ENCODE measurements at places on chromosomes 1 and 21. TPM values are rescaled to one million over a fixed set of nuclear protein-coding genes. Genes with fewer than 3 reads are reported as not detected.

DNA sequence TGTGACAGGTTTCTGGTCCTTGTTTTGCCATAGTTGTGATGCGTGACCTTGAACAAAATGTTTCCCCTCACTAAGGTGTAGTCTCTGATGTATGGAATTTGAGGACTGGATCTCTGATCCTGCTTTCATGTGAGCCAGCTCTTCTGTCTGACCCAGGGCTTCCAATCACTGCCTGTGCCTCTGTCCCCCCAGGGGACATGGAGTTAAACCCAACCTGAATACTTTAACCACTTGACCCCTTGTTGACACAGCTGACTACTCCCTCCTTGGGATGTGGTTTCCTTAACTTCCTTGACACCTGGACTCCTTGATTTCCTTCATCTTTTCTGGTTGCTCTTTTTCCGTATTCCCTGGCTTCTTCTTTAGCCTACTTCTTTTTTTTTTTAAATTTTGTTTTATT lies 36.0 kb upstream of the SSBP3 start:
- no peak for DNase-seq

The CDC42BPA gene
- 32.0 TPM for total RNA-seq

The GSTM5 gene
- total RNA-seq = 3.6 TPM

- no peak for DNase-seq
Observed at GRCh38 chr1:84632137-84632536, 57.9 kb upstream of the CTBS start.

- DNase-seq = no peak
Observed at GRCh38 chr1:62437273-62437940, 558 bp downstream of the USP1 start.

- DNase-seq = peak; percentile 100
Observed at GRCh38 chr1:156504821-156505678, 4.5 kb upstream of the MEF2D start.

DNA sequence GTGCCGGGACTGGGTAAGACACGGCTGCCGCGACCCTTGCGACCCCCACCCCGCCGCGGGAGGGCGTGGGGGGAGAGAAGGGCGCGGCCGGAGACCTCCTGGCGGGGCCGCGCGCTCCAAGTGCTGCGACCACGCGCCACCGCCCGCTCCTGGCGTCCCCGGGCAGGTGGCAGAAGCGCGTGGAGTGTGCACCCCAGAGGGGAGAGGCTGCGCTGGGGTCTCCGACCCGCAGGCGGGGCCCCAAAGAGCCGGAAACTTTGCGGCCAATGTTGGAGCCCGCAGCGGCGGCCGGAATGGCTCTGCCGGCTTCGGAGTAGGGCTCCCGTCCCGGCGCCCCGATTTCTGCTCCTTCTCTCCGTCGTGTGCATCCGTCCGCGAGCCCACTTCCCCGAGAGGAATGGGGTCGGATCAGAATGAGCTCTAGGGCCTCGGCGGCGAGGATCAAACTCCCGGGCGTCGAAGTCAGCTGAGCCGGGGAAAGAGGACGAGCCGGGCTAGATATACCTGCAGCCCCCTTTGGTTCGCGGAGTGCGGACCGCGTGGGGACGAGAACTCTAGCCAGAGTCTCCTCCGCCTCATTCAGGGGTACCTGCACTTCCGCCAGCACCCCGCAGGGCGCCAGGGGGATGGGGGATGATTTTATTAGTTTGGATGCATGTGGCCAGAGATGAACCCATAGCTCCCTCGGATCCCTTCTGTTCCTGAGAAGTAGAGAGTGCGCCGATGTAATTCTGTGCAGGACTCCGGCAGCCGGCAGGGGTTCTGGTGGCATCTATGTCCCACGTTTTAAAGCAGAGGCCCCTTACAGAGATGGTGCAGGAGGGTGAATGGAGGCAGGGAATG lies 751 bp downstream of the STUM start:
- no peak for DNase-seq

The KRTAP26-1 gene
- total RNA-seq = not detected

All from right atrium auricular region (tissue), 2 donors.